ENCODE measurements at places on chromosomes 1 and 21.

GRCh38 chr1:234912548-234913277 is 215.9 kb downstream of the TOMM20 start:
- DNase-seq, result peak; percentile 19

GRCh38 chr21:39518055-39518846 is 66.5 kb downstream of the SH3BGR start:
- peak; percentile 64 for DNase-seq

DNA sequence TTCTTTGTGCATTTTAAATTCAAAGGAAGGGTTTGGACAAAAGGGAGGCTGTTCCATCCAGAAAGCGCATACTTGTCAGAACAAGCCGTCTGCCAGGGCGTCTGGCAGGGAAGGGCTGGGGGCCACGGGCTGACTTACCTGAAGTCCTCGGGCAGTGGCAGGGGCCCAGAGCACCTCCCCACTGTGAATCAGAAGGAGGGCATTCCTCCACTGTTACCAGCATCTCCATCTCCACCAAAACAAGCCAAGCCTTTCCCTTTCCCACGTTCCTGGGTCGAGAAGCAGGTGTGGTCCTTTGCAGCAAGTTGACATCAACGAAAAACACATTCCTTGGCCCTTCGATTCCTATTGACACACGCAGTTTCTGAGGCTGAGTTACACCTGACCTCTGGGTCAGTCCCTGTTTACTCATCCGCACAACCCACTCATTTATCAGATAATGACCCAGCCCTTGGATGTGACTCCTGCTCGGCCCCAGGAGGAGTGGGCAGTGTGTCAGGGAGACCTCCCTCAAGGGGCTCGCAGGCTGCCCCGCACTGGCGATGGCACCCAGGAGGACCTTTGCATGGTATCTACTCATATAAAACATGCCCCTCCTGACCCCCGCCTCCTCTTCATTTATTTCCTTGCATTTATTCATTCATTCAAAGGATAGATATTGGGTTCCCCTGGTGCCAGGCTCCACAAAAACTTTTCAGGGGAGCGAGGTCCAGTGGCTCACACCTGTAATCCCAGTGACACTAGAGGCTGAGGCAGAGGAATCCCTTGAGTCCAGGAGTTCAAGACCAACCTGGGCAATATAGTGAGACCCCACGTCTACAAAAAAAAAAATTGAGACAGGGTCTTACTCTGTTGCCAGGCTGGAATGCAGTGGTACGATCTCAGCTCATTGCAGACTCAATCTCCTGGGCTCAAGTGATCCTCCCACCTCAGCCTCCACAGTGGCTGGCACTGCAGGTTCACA is 60.2 kb downstream of the TOMM20 start:
- no peak for DNase-seq

GRCh38 chr1:112070677-112071076 is 81.2 kb upstream of the KCND3 start:
- no peak for DNase-seq

- DNase-seq, result no peak
Measured at GRCh38 chr1:10682108-10682445, 114.4 kb downstream of the CASZ1 start.

DNA sequence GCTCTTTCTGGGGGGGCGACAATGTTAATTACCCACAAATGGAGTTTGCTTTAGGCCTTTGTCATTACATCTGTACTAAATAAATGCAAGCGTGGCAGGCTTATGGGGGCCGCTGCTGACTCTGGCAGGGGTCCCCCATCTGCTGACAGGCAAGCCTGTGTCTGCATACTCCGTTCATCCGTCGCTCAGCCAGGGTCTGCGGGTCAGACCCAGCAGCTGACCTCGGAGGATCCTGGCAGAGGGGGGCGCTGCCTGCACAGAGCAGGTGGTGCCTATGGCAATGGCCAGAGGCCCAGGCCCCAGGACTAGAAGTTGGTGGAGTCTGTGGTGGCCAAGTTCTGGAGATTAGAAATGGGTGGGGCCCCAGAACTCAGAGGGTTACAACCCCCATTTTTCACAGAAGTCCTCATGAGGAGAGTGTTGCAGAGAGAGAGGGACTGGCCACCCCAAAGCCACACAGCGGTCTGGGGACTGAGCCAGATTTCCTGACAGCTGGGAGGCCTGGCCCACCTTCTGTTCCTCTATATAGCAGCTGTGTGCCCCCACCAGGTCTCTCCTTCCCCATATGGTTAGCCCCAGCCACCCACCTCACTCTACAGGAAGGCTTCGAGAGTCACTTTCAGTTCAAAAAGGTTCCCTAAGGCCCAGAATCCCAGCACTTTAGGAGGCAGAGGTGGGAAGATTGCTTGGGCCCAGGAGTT is 31.0 kb downstream of the TTC39A start:
- DNase-seq, result no peak

GRCh38 chr1:156618853-156619581 is at the start of gene HAPLN2:
TSS of gene HAPLN2 (plus strand) at chr1:156619415. CDS start at chr1:156623491, 4,076 bp downstream.
- DNase-seq, result peak; percentile 13

GRCh38 chr1:77134359-77134758 is 84.9 kb downstream of the PIGK start:
- no peak for DNase-seq
